ENCODE measurements at places on chromosomes 13 and 19. TPM values are rescaled to one million over a fixed set of nuclear protein-coding genes. Genes with fewer than 3 reads are reported as not detected.
A peak's percentile ranks its signal among the peaks of the same experiment; 100 is the strongest.

Gene SSBP4
- total RNA-seq, result 55.3 TPM

Gene URI1
- total RNA-seq, result 42.7 TPM

Gene OR4F17
- not detected for total RNA-seq

Gene DIRAS1
- total RNA-seq, result 1.2 TPM

Gene CCDC8
- total RNA-seq, result not detected

Gene FGF22
- not detected for total RNA-seq

Gene EFNA2
- total RNA-seq, result not detected

Gene LMO7
- total RNA-seq, result 66.3 TPM

Gene ZNF582
- total RNA-seq, result 1.4 TPM

Gene TEX29
- not detected for total RNA-seq

Gene CABP5
- total RNA-seq, result 2.8 TPM

Gene CEACAM1
- total RNA-seq, result 0.62 TPM

DNA sequence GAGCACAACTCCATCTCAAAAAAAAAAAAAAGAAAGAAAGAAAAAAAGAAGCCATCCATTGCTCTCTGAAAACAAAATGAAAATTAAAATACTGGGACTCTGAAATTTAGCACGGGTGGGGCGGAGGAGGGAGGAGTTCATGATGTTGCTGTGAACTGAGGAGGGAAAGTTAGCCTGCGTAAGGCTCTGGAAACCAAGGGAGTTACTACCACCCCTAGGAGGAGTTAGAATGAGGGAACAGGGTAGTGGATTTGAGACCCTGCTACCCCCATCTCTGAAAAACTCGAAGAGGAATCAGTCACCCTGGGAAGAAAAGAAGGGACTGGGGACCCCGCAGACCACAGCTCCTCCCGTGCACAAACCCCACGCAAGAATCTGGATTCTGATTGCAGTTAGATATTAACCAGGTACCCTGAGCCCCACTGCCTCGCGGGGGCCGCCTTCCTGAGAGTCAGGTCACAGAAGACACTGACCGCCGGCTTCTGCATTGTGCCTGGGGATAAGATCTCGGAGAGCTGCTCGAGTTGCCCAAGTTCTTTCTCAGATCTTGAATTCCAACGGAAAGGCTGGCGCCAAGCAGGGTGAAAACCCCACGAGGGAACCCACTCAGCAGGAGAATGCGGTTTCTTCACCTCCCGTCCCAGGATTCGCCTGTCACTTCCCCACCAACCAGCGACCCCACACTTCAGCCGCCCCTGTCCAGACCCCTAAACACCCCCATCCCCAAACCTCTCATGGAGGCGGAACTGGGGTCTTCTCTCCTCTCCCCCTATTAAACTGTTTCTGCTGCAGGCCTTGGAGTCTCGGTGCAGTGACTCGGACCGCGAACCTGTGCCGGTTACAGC lies 870 bp downstream of the ZNF442 start:
- peak; percentile 48 for DNase-seq

GRCh38 chr19:38701455-38702063 lies 42.7 kb downstream of the CAPN12 start:
- DNase-seq, result no peak

DNA sequence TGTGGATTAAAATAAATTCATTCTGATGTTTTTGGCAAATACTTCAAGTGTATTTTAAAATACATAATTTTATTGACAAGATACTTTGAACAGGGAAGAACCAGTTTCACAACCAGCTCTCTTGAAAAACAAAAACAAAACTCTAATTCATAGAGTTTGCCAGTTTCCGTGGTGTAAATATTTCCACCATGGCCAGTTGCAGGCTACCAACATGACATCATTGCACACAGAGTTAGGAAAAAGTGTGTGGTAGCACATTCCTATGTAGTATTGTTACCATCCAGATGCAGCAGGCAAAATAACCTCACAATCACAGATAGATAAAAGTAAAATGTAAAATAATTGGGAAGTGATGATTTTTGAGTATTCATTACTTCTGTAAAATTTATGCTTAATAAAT lies 7.7 kb upstream of the RNF113B start:
- peak; percentile 24 for DNase-seq

GRCh38 chr19:17488593-17489391 lies 18.5 kb downstream of the SLC27A1 start:
- DNase-seq, result peak; percentile 15

DNA sequence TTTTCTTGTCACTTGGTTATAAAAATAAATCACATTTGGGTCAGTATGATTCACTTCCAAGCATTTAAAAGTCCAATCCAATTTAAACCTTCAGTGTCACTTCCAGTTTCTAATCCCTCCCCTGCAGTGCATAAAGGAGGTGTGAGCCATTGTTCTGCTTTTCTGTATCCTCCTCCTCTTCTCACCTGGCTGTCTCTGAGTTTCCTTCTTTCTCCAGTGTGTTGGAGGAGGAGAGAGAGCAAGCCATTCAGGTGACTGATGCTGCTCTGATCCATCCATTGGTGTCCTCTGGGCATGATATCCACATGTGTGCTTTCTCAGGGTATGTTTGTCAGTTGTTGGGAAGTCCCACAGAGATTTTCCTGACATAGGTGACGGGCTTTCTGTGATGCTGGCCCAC lies 1.2 kb downstream of the NUDT15 start:
- DNase-seq, result peak; percentile 14

- peak; percentile 55 for DNase-seq
These were observed 298.8 kb downstream of the LMO7 start for GRCh38 chr13:75934889-75935288.

GRCh38 chr13:110407531-110407930 lies 100.4 kb downstream of the COL4A2 start:
- no peak for DNase-seq

DNA sequence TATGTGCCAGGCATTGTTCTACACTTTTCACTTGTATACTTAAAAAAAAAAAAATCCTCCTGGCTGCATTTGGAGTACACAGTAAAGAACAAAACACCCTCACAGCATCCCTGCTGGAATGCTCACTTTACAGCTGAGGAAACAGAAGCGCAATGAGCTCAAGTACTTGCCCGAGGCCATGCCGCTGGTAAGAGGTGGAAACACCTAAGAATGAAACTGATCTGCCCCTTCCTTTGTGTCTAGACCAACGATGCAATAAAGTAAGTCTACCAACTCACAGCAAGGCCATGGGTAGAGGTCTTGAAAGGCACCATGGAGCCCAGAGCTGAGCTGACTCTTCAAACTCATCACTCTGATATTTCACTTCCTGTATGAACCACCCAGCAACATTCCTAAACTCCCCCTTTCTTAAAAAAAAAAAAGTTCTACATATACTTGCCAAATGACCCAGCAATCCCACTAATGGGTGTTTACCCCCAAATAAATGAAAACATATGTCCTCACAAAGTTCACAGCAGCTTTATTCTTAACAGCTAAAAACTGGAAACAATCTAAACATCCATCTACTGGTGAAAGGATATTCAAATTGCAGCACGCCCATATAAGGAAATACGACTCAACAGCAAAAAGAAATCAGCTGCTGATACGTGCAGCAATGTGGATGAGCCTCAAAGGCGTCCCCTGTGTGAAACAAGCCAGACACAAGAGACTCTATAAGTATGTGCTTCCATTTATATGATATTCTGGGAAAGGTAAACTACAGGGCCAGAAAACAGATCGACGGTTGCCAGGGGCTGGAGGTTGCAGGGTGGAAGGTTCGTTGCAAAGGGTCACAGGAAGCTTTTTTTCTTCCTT lies 236.6 kb upstream of the MAB21L1 start:
- DNase-seq, result peak; percentile 53

DNA sequence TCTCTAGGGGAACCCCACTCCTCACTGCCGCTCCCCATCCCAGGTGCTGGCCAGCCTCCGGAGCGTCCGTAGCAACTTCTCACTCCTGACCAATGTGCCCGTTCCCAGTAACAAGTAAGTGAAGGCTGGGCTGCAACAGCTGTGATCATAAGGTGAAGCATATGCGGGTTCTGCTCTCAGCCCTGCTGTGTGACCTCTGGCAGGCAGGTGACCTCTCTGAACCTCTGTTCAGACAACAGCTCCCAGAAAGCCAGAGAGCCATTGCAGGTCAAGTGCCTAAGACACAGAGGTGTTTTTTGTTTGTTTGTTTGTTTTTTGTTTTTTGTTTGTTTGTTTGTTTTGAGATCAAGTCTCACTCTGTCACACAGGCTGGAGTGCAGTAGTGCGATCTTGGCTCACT lies 28.7 kb downstream of the PDE4A start:
- no peak for DNase-seq

DNA sequence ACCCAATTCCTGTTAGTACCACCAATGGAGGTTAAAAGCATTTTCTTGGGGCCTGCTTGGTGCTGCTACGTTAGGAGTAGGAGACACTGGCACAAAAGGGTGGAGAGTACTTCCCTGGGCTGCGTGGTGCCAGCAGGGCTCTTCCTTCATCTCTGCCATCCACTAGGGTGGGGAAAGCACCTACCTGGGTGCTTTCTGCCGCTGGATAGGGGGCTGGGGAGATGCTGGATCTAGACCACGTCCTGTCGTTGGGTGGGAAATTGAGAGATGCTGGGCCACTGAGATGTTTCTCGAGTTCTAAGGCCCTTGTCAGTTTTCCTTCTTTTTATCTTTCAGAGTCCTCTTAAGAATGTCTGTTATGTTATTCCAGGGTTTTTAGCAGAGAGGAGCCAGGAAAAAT lies 6.7 kb upstream of the FCGBP start:
- no peak for DNase-seq

GRCh38 chr13:29569253-29570050 lies 26.0 kb downstream of the SLC7A1 start:
- no peak for DNase-seq

DNA sequence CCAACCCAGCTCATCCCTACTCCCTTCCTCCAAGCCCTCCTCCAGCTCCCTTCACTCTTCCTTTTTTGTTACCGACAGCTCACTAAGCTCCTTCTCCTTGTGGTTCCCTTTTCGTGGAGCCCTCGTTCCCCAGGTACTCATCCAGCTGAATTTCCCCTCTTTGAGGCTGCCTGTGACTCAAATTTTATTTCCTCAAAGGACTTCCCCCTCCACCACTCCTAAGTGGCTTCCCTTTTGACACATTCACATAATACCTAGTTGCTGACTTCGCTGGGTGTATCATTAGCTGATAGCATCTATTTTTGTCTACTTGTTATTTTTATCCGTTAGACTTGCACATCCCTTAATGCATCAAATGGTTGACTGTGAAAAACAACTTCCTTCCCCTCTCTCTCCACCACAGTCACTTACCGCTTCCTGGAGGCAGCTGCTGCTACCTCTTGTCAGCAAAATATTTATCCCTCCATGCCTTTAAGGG lies 14.5 kb downstream of the FFAR2 start:
- no peak for DNase-seq

DNA sequence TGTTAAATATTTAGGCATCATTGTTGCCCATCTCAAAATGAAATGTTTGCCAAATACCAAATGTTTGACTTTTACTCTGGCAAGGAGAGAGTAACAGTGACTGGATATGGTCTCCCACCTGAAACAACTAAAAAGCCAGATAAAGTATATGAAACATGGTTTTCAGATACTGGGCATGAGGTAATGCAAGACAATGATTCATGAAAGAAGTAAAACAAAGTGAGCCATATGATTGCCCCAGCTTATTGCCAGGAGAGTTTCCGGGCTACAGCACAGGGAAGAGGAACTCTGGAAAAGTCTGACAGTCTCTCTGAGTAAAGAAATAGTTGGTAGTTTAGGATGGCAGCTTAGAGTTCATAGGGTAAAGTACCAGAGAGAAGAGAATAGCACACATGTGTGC lies 354.6 kb downstream of the DNAJC15 start:
- DNase-seq, result no peak

DNA sequence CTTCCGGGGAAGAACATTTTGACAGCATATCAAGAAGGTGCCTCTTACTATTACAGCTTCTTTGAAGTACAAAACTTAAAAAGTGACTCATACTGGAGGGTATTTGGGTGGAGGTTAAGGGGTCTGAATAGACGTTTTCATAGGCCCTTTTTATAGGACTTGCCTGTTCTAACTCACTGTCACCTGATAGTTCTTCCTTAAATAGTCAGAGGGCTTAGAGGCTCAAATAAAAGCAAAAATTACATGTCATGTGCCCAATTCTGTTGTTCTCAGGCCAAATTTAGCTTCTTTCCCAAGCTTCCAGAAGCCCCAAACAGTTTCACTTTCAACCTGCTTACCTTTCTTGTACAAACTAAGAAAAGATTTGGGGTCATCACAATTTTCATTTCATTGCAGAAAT lies 16.1 kb upstream of the SLC46A3 start:
- no peak for DNase-seq

- no peak for DNase-seq
These were observed 461 bp upstream of the WASF3 start for GRCh38 chr13:26557051-26557392.

DNA sequence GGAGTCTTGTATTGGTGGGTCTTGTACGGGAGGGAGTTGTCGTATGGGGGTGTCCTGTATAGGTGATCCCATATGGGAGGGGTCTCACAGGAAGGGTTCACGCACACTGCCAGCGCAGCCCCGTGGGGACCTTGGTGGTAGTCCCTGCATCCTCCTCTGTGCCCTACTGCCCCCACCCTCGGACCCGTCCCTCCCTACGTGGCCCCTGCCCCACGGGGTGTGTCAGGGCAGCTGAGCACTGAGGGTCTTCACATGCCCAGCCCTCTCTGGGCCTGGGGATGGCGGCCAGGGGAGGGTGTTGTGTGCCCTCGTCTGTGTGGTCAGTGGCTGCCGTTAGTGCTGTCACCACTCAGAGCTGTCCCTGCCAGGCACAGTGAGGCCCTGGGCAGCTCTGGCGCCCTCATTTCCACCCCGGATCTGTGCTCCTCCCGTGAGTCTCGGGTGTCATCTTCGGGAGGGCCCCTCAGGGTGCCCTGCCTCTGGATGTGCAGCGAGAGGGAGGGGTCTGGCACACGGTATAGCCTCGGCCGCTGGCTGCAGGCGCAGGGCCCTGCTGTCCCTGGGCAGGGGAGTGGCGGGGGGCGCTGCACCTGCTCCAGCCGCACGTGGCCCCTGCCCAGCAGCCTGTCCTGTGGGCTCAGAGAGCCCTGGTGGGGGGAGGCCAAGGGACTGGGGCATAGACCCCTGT lies 16.0 kb upstream of the GNA15 start:
- no peak for DNase-seq
